Posterior vena cava (tissue), 2 donors: ENCODE measurements at places on chromosomes 5 and 9. TPM values are rescaled to one million over a fixed set of nuclear protein-coding genes. Genes with fewer than 3 reads are reported as not detected.

The LHFPL2 gene
- 34.9 TPM for total RNA-seq

The SNX30 gene
- total RNA-seq: 8.6 TPM

The TXNDC8 gene
- not detected for total RNA-seq

- DNase-seq: peak; percentile 91
Measured at GRCh38 chr5:172902497-172903472, 56.4 kb upstream of the RPL26L1 start.

GRCh38 chr9:133471551-133472276, 7.2 kb downstream of the SLC2A6 start:
- DNase-seq: no peak

DNA sequence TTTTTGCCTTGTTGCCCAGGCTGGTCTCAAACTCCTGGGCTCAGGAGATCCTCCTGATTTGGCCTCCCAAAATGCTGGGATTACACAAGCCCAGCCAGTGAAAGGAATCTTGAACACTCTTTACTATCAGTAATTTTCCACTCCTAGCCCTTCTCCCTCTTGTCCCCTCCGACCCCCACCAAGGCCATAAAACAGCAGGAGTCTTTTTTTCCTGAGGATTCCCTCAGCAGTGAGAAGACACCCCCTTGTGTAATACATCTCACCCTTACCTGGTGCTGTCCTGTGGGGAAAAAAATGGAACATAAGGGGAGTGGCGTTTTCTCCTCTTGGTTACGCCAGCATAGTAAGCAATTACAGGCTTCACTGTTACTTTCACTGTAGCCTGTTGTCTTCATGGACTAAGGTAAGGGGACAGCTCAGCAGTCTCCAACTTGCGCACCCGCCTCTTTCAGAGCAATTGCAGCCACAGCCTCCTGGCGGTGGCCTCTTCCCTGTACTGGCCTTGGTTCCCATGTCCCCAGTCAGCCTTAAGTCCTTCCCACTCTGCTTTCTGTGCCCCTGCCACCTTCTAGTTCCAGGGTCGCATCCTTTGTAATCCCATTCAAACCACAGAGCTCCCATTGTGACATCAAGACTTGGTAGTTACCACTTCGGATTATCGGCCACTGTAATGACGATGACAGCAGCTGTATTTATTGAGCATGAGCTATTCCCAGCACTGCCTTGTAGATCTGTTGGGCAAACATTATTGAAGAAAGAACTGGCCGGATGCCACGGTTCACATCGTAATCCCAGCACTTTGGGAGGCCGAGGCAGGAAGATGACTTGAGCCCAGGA, 10.0 kb downstream of the NAIF1 start:
- DNase-seq: no peak

GRCh38 chr5:159837860-159838259, 78.4 kb upstream of the ADRA1B start:
- DNase-seq: no peak

- no peak for DNase-seq
Measured at GRCh38 chr5:14218480-14218879, 75.3 kb downstream of the TRIO start.

DNA sequence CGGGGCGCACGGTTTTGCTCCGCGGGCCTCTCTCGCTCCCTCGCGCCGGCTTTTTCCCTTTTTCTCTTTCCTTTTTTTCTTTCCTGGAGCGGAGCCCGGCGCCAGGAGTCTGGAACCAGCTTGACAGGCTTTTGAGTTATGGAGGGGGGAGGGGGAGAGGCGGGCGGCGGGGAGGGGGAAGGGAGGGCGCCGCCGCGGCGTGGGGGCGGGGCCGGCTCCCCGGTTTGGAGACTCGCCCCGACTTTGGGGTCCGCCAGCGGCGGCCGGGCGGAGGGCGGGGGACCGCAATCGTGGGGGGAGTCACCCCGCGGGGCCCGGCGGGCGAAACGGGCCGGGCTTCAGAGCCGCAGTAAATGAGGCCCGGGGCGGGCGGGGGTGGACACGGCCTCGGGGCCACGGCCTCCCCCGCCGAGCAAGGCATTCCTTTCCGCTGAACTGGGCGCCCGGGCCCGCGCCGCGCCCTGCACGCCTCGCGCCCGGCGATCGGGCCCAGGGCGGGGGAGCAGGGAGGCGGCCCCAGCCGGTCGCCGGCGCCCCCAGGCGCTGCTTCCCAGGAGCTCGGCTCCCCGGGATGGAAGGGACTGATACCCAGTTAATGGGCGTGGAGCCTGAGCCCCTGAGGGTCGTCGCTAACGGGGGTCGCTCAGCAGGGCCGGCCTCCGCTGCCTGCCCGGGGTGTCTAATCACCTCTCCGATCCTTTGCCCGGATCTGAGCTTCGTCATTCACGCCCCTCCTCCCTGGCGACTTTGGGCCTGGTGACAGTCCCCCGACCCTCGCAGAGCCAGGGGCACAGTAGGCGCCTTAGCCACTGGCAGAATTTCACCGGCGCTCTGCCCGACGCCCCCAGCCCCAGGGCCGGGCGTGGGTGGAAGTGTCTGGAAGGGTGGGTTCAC, 138.1 kb downstream of the C9orf50 start:
- peak; percentile 96 for DNase-seq

GRCh38 chr5:137681191-137681590, 54.7 kb downstream of the KLHL3 start:
- DNase-seq: no peak

DNA sequence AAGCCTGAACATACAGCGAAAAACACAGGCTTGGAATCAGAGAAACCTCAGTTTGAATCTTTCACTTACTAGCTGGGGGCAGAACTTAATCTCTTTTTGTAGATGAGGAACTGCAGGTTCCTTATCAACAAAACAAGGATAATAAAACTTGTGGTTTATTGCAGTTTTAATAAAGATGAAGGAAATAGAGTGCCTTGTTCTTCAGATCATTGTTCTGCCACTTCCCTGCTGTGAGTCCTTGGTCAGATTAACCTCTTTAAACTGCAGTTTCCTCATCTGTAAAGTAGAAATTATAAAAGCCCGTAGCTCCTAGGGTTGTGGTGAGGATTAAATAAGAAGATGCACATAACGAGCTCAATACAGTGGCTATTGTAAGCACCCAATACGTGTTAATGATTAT, 57.4 kb downstream of the FEM1C start:
- no peak for DNase-seq
